ENCODE measurements at places on chromosomes 2 and 18. TPM values are rescaled to one million over a fixed set of nuclear protein-coding genes. Genes with fewer than 3 reads are reported as not detected.

The UGT1A4 gene
- total RNA-seq, result not detected

The SPOPL gene
- 15.9 TPM for total RNA-seq

The SCTR gene
- not detected for total RNA-seq

The CHCHD5 gene
- total RNA-seq, result 29.4 TPM

The RTP5 gene
- total RNA-seq, result not detected

The IGFBP2 gene
- total RNA-seq, result 366 TPM

The RNF125 gene
- total RNA-seq, result 1.1 TPM

The NT5DC4 gene
- total RNA-seq, result not detected

The ECEL1 gene
- total RNA-seq, result 43.9 TPM

The CARF gene
- total RNA-seq, result 7.8 TPM

The MC2R gene
- total RNA-seq, result not detected

The RBMS1 gene
- total RNA-seq, result 28.4 TPM

The GCFC2 gene
- 24.6 TPM for total RNA-seq

The GALNT5 gene
- total RNA-seq, result 0.20 TPM

The RESP18 gene
- not detected for total RNA-seq

The ACSL3 gene
- 89.0 TPM for total RNA-seq

The C1GALT1C1L gene
- total RNA-seq, result not detected

The ALMS1 gene
- 48.1 TPM for total RNA-seq

The REG1B gene
- not detected for total RNA-seq

The BBS5 gene
- total RNA-seq, result 9.0 TPM

The UGT1A5 gene
- total RNA-seq, result not detected

The KLHL41 gene
- total RNA-seq, result 0.73 TPM

The SPAG16 gene
- total RNA-seq, result 29.0 TPM

The GCKR gene
- total RNA-seq, result 0.42 TPM

The TRABD2A gene
- 0.84 TPM for total RNA-seq

The ATRAID gene
- 86.3 TPM for total RNA-seq

The ICOS gene
- total RNA-seq, result not detected

The PSD4 gene
- 2.4 TPM for total RNA-seq

The ARHGAP28 gene
- 20.2 TPM for total RNA-seq

The SULT1C2 gene
- total RNA-seq, result 0.19 TPM

The GAL3ST2 gene
- not detected for total RNA-seq

The PCGF1 gene
- total RNA-seq, result 30.0 TPM

The IL36A gene
- total RNA-seq, result not detected

The UNC80 gene
- total RNA-seq, result 2.8 TPM

The TMEM247 gene
- not detected for total RNA-seq

The MOCOS gene
- total RNA-seq, result 2.6 TPM

The UBE2E3 gene
- 228 TPM for total RNA-seq

The RAB6C gene
- not detected for total RNA-seq

The SRD5A2 gene
- not detected for total RNA-seq

The DIS3L2 gene
- 47.2 TPM for total RNA-seq

The SCLY gene
- total RNA-seq, result 46.1 TPM

The EVX2 gene
- total RNA-seq, result 0.43 TPM

The SLC23A3 gene
- 1.5 TPM for total RNA-seq

The DNMT3A gene
- 113 TPM for total RNA-seq

The SLC30A3 gene
- 0.93 TPM for total RNA-seq

The AFF3 gene
- total RNA-seq, result 20.9 TPM

The MLPH gene
- not detected for total RNA-seq

The CDH7 gene
- total RNA-seq, result 7.3 TPM

The AMMECR1L gene
- 25.3 TPM for total RNA-seq

The C18orf63 gene
- total RNA-seq, result not detected

The IL1RL2 gene
- total RNA-seq, result not detected

The LCT gene
- 0.19 TPM for total RNA-seq

The DSG1 gene
- not detected for total RNA-seq

The SCYGR4 gene
- not detected for total RNA-seq

The SERPINB13 gene
- total RNA-seq, result not detected

The ANO7 gene
- 3.2 TPM for total RNA-seq
